AG04450 (cell line): ENCODE measurements at places on chromosomes 5 and 9.

GRCh38 chr5:171980792-171981191 is 25.6 kb downstream of the FBXW11 start:
- DNase-seq, result no peak

GRCh38 chr9:133528001-133528875 is 3.5 kb upstream of the MYMK start:
- DNase-seq, result no peak

DNA sequence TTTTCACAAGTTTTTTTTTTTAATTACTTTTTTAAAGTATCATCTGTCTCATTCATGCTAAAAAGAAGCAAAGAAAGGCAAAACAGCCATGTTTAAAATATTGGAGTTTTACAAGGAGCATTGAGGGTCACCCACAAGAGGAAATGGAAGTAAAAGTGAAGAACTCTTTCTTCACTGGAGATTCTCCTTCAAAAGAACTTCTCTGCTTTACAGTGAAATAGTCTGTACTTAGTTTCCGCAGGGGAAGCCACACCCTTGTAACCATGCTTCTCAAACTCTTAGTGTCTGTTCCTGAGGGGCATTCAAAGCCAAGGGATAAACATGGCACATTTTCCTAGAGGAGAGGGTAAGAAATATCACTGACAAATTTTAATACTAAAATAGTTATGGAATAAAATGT is 8.6 kb downstream of the C9orf72 start:
- DNase-seq, result no peak

DNA sequence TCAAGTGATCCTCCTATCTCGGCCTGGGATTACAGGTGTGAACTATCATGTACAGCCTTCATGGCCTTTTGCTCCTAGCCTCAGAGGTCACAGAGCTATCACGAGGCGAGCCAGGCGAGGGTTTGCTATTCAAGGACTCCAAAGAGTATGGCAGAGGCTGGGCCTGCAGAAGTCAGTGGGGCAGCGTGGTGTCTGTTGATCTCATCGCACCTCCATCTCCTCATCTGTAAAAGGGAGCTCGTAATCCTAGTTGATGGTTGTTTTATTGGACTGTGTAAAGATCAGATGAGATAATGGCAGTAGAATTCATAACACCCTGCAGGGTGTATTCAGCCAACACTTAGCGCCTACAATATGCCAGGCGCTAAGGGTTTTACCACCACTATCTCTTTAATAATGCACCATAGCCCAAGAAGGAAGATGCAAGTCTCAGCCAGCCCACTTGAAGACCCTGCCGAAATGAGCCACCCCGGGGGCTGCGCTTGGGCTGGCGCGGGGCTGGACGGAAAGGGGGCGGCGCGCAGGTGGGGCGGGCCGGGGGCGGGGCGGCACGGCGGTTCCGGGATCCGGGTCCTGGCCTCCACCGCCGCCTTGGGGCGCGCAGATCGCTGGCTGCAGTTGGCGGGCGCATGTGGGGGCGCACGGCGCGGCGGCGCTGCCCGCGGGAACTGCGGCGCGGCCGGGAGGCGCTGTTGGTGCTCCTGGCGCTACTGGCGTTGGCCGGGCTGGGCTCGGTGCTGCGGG is at the start of gene GALNT12:
Gene GALNT12 (plus strand): TSS at position 601 of the 744 bp plus-strand sequence. CDS start 29 bp downstream, at position 630.
- no peak for DNase-seq

DNA sequence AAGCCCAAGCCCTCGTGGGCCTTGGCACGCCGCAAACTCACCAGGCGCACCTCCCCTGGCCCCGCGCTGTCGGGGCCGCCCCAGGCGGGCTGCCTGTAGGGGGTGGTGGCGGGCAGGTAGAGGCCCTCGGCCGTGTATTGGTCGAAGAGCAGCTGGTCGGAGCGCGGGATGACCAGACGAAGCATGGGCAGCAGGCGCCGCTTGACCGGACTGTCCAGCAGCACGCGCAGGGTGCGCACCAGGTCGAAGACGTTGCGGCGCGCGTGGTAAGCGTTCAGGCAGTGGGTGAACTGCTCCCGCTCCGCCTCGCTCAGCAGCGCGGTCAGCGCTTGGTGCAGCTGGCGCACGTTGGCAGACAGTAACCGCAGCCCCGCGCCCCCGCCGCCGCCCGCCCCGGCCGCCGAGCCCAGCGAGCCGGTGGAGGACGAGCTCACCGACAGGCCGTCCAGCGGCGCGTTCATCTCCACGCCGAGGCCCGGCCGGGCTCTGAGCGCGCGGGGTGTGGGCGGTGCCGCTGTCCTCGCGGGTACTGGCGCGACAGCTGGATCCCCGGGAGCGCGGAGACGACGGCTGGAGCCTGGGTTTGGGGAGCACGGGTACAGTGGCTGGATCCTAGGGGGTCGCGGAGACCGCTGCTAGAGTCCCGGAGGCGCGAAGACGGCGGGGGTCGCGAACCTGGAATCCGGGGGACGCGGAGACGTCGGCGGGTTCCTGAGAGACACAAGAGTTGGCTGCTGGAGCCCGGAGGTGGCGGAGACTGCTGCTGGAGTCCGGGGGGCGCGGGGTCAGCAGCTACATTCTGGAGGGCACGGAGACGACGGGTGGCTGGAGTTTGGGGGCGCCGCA is 709 bp downstream of the WHRN start:
- no peak for DNase-seq

DNA sequence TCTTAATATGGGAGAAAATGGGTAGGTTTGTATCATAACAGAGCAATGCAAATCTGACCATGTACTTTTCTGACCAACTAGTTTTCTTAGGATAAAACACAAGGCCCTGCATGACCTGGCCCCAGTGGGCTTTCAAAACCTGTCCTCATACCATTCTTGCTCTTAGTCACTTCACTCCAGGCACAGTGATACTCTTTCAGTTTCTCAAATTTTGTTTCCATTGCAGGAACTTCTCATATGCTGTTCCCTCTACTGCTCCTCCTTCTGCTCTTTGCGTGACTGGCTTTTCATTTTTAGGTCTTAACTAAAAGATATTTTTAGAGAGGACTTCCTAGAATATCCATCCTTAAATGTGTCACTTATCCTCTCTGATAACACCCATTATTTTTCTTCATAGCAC is 112.4 kb downstream of the INIP start:
- DNase-seq, result no peak

DNA sequence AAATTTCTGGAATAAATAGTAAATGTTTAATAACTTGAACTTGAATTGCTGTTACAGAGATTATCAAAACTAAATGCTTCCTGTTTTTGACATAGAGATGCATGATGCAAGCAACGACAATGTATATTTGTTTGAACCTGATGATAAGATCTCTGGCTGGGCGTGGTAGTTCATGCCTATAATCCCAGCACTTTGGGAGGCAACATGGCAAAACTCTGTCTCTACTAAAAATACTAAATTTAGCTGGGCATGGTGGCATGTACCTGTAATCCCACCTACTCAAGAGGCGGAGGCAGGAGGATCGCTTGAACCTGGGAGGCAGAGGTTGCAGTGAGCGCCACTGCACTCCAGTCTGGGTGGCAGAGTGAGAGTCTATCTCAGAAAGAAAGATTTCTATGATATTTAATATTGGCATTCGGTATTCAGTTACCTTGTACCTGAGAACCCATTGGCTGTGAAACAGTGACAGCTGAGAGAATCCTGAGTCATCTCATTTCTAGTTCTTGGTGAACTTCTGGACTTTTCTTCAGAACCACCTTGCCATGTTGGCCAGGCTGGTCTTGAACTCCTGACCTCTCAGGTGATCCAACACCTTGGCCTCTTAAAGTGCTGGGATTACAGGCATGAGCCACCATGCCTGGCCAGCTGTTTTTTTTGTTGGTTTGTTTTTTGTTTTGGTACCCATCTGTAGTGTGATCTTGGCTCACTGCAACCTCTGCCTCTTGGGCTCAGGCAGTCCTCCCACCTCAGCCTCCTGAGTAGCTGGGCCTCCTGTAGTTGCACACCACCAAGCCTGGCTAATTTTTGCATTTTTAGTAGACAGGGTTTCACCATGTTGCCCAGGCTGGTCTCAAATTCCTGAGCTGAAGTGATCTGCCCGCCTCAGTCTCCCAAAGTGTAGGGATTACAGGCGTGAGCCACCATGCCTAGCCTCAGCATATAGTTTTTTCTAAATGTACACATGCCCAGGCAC is 10.0 kb upstream of the FGF18 start:
- DNase-seq, result no peak

- no peak for DNase-seq
These were observed 64.5 kb upstream of the PPARGC1B start for GRCh38 chr5:149665416-149666175.

DNA sequence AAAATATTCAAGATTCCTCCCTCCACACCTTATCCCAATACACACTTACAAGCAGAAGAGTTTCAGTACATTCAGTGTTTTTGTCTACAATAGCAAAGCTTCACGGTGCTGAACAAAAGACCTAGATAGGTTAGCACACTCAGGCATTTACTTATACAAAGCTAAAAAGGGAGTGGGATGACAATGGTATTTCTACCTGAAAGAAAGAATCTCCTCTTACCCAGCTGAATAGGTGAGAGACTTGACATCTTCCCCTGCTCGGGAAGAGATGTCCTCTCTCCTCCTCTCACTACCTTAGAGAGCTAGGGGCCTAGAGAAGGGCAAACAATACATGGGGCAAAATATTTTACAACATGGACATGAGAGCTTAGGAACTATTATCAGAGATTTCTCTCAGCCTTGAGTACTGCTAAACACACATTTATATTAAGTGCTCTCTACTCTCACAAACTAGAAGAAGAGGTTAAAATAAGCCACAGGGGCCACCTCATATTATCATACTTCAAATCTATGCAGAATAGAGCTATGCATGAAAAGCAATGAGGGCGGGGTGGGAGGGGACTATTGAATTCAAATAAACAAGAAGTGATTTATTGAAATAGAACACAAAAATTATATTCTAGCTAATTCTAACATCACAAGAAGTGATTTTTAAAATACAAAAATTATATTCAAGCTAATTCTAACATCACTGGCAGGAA is 38.6 kb upstream of the RNF38 start:
- DNase-seq, result no peak

GRCh38 chr9:129391221-129391661 is 213.2 kb upstream of the IER5L start:
- DNase-seq, result no peak

GRCh38 chr5:133331941-133332340 is 280.1 kb downstream of the HSPA4 start:
- no peak for DNase-seq

GRCh38 chr5:110932755-110933488 is 138.6 kb upstream of the TSLP start:
- no peak for DNase-seq

DNA sequence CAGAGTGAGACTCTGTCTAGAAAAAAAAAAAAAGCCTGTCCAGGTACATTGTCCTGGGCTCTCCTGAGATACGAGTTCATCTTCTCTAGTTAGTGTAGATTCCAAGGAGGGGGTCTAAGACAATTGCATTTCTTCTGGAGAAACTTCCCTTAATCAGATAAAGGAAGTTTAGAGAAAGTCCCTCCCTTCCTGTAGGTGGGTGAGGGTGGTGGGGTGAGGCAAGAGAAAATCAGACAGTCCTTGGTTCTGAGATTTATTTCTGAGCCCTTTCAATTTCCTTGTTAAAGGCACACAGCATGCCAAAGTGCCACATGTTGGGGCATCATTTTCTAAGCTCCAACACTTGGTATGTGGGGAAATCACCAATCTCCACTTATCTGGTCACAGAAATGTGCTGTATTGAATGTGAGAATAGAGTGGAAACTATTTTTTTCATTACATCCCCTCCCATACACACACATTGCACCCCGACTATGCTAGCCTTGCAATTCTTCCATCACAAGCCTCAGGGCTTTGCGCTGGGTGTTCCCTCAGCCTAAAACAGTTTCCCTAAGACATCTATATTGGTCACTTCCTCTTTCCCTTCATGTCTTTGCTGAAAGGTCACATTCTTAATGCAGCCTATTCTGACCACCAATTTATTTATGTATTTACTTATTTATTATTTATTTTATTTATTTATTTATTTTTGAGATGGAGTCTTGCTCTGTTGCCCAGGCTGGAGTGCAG is 5.1 kb upstream of the TUT7 start:
- DNase-seq, result no peak

- no peak for DNase-seq
These were observed 286.3 kb downstream of the NNT start for GRCh38 chr5:43889233-43889632.

DNA sequence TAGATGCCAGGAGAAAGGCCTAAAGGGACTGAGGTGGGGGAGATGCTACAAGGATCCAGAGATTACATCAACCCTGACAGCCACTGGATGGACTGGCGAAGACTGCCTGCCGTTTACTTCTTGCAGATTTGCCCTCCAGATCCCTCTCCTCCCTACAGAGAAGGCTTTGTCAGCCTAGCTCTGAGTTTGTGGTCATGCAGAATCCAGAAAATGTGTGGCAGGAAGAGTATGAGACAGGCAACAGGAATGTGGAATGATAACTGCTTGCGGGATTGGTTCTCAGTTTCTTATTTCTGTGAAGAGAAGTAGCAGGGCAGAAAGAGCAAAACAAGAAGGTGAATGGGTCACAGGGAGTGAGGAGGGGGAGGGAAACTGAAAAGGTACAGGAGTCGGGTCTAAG is 129.6 kb downstream of the TLE1 start:
- peak; percentile 90 for DNase-seq

DNA sequence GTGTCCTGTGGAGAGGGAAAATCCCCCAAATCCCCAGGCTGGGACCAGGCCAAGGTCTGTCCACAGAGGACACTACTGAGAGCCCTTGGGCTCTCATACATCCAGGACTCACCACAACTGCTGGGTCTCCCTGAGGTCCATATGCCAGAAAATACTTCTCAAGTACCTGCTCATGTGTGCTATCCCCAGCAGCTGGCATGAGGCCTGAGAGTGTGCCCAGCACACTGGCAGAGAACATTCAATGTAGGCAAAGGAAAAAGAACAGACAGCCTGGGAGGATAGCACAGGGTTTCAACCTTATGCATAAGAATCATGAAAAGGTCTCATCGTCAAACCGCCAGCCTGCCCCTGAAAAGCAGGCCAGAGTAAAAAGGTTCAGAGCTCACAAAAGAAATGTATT is 154.1 kb upstream of the TAS2R1 start:
- no peak for DNase-seq

- no peak for DNase-seq
These were observed 23.1 kb upstream of the FRRS1L start for GRCh38 chr9:109190151-109190550.

DNA sequence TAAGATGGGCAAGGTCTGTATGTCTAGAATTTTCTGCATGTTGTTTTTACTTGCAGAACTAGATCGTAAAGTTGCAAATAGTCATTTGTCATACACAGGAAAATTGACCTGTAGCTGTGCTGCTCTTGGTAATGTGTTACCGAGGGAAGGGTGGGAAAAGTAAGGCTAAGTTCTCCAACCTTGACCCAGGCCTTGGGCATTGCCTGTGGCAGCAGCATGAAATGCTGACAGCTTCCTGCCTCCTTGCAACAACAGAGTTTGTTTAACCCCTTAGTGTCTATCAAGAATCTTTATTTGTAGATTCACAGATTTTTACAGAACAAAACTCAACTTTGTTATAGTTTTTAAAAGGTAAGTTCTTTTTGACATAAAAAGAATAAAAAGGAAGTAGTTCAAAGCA is 48.3 kb downstream of the ERCC6L2 start:
- DNase-seq, result no peak

- DNase-seq, result no peak
These were observed 242.9 kb upstream of the IRX1 start for GRCh38 chr5:3352711-3353110.
